ENCODE measurements at places on chromosomes 4 and X.
A peak's percentile ranks its signal among the peaks of the same experiment; 100 is the strongest.

DNA sequence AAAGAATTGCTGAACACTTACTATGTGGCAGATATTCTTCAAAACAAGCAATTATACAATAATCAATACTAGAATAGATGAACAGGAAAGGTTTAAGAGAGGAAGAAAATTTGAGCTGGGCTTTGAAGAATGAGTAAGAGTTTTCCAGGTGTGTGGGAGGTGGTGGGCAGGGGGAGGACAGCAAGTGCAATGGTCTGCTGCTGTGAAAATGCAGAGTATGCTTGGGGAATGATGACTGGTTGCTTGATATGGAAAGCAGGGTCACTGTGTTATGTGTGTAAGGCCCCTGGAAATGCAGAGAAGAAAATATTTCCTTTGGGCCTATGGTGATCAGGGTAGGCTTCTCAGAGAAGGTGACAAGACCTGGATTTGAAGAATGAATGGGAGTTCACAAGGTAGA lies 300.3 kb downstream of the CAMK2D start:
- no peak for DNase-seq

GRCh38 chr4:73275318-73275654 lies 16.7 kb upstream of the ANKRD17 start:
- no peak for DNase-seq

- DNase-seq, result no peak
Measured at GRCh38 chr4:25795091-25795490, 67.7 kb downstream of the SEL1L3 start.

DNA sequence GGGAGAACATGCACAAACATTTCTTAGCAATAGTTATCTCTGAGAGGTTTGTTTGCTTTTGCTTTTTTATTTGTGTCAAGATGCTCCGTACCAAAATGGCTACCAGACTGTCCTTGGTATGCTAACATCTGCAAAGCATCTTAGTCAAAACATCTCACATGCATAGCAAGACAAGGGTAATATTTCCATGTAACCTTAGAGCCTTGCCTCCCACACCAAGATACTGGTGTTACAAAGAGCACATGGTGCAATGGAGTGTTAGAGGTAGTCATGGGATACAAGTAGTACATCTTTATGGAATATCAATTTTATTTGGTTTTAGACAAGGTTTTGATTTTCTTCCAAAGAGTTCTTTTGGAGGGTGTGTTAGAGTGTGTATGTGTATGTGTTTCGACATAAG lies 109.7 kb downstream of the NR3C2 start:
- DNase-seq, result no peak

- DNase-seq, result no peak
Measured at GRCh38 chrX:130444641-130445336, 43.0 kb downstream of the RBMX2 start.

GRCh38 chr4:10811991-10812390 lies 127.4 kb upstream of the CLNK start:
- no peak for DNase-seq

DNA sequence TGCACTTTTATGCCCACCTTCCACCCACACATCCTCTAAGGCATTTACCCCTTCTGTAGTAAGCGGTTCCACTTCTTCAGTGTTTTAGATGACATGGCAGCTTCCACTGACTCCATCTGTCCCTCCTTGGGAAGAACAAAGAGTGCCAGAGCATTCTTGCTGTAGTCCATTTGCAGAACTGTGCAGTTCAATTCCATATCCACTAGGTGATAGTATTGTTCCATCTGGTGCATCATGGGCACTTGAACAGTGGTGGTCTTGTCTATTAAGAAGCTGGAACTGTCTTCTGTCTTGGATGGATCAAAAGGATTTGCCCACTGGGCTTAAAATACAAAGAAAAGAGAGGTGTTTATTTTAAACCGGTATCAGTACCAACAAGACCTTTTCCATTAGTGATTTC lies 3.5 kb downstream of the SERPINA7 start:
- no peak for DNase-seq

DNA sequence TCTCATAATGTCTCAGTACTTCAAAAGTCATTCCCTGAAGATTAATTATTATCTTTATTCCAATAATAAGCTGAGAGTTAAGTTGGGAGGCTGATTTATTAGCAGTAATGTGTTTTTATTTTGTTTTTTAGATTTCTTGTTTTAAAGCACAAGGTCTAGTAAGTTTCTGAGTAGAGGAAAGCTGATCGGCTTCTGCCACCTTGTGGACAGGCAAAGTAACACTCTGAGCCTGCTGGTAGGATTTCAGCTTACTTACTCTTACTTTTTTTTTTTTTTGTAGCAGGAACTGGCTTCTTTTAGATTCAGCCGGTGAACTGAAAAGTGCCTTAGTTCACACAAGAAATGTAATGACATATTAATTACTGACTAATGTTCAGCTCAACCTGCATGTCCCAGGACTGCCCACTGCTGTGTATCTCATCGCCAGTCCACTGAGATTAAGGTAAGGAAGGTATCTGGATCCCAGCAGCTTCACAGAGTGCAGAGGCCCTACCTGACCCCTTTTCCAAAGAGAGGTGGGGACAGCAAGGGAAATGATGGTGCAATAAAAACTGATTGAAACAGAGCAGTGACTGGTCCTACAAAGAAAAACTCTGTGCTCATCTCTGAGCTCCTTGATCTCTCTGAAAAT lies 126.5 kb downstream of the ADGRA3 start:
- peak; percentile 82 for DNase-seq

GRCh38 chrX:103157496-103158316 lies 57.2 kb upstream of the BEX4 start:
- peak; percentile 37 for DNase-seq

DNA sequence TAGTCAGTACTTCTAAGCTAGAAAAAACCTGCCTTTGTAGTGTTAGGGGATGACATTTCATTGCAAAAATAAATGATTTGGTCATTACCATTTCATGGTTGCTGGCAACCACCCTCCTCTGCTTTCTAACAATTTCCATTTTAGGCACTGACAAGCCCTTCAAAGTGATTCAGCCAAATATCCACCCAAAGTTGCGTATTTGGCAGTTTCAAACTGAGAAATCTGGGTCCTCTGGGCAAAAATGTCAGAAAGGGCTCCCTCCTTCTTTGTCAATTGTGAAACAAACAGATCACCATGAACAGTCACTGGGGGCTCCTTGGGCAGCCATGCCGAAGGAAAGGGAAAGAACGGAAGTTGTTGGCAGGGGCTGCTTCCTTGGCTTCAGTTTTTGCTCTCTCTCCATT lies 33.0 kb downstream of the PLAC1 start:
- DNase-seq, result peak; percentile 63

- peak; percentile 46 for DNase-seq
Measured at GRCh38 chr4:101258883-101259282, 88.4 kb downstream of the PPP3CA start.

- peak; percentile 50 for DNase-seq
Measured at GRCh38 chr4:77358315-77358928, 201.4 kb downstream of the CCNG2 start.

DNA sequence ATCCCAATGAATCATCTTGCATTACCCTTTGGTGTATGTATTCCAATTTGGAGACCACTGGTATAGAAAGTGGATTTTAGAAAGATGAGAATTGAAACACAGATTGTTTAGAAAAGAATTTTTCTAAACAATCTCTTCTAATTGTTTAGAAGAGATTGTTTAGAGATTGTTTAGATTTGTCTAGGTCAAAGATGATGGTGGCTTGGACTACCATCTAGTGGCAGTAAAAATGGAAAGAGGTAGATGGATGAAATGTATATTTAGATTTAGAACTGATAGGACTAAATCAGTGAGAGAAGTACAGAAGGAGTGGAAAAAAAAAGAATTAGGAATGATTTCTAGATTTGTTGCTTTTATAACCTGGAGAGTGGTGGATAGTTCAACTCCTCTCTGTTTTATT lies 70.6 kb downstream of the ARSJ start:
- no peak for DNase-seq

DNA sequence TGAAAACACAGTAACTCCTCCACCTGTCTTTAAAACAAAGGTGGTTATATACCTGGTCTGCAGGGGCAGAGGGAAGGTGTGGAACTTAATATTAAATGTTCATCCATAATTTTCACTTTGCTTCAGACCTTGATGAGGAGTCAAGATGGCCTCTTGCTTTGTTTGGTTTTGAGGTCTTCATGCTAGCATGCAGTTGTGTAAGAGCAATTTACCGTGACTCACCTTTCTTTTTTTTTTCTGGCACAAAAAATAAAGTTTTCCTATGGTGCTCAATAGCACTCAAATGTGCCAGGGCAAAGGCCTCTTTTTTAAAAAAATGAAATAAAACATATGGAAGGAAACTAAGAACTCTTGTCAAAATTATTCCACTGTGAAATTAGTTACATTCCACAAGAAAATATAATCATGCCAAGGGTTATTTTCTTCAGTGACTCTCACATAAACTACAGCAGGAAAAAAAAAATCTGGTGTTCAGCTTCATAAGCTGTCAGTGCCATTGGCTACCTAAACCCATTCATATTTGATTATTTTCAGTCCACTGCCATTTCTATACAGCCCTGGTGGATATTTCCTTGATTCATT lies 128.2 kb downstream of the SLC7A11 start:
- peak; percentile 61 for DNase-seq

DNA sequence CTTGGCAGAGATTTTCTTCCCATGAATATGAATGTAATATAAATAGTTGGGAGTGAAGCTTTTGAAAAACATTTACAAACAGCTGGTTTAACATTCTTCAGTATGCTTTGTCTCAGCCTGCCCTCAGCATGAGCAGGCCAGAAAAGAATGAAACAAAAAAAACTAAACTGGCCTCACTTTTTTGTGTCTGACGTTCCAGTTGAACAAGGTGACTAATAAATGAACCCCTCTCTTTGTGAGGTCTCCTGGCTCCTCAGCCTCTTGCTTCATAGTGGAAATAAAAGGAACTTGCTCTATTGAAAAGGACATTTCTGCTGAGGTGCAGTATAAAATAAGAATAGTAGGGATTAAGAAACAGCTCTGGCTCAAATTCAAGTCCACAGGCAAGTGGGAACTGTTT lies 9.4 kb downstream of the CHST7 start:
- DNase-seq, result peak; percentile 95

Measured in AG10803 (cell line).